ENCODE measurements at places on chromosomes 5 and 9. TPM values are rescaled to one million over a fixed set of nuclear protein-coding genes. Genes with fewer than 3 reads are reported as not detected.

DNA sequence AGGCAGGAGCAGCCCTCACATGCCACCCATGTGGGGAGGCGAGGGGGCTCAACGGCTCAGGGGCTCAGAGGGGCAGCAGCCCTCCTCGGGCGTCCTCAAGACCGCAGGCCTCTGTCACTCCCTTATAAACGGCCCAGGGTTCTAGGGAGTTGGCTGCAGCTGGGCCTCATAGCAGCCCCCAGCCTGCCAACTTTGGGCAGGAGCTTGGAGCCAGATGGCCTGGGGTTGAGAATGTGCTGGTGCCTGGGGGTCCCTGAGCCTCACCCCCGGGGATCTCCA is 51.0 kb upstream of the RNU6ATAC start:
- no peak overlapping the region for H3K4me3 ChIP-seq
- no peaks in the 10 kb centered on the region for H3K27me3 ChIP-seq
- peaks cover 6% of the 10 kb centered on the region for H3K36me3 ChIP-seq
- H3K27ac ChIP-seq, result no peak overlapping the region
- no peak for DNase-seq
- no peaks in the 10 kb centered on the region for H3K4me1 ChIP-seq

- peaks cover 24% of the 10 kb centered on the region for H3K36me3 ChIP-seq
- no peaks in the 10 kb centered on the region for H3K27me3 ChIP-seq
- DNase-seq, result peak; percentile 81
- H3K4me1 ChIP-seq, result peaks cover 51% of the 10 kb centered on the region
- H3K4me3 ChIP-seq, result peak overlapping the region; percentile 57
- H3K27ac ChIP-seq, result peak overlapping the region; percentile 93
Measured at GRCh38 chr9:684941-685340, 156.6 kb upstream of the DMRT1 start.

GRCh38 chr5:143564417-143564816 is 160.9 kb upstream of the NR3C1 start:
- no peak overlapping the region for H3K27ac ChIP-seq
- no peak overlapping the region for H3K4me3 ChIP-seq
- no peak for DNase-seq
- H3K36me3 ChIP-seq, result no peaks in the 10 kb centered on the region
- no peaks in the 10 kb centered on the region for H3K27me3 ChIP-seq

DNA sequence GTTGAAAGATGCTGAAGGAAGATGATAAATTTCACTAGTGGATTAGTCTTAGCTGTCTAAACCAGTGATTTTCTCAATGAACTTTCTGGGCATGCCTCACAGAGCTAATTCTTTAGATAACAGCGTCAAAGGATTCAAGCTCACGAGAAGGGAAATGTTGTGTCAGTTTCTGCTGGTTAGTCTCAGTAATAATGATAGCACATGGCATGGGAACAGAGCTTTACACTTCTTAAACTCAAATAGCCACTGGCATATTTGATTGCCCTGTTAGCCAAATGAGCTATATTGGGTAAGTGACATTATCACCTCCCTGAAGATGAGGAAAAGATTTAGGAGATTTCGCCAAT is 139.3 kb upstream of the NR3C1 start:
- no peaks in the 10 kb centered on the region for H3K27me3 ChIP-seq
- H3K4me1 ChIP-seq, result peaks cover 24% of the 10 kb centered on the region
- DNase-seq, result no peak
- H3K36me3 ChIP-seq, result peaks cover 7% of the 10 kb centered on the region
- no peak overlapping the region for H3K4me3 ChIP-seq

GRCh38 chr5:151038801-151039238 is 18.4 kb downstream of the GPX3 start:
- no peak overlapping the region for H3K27ac ChIP-seq
- DNase-seq, result peak; percentile 49
- H3K4me3 ChIP-seq, result no peak overlapping the region
- peaks cover 97% of the 10 kb centered on the region for H3K36me3 ChIP-seq

DNA sequence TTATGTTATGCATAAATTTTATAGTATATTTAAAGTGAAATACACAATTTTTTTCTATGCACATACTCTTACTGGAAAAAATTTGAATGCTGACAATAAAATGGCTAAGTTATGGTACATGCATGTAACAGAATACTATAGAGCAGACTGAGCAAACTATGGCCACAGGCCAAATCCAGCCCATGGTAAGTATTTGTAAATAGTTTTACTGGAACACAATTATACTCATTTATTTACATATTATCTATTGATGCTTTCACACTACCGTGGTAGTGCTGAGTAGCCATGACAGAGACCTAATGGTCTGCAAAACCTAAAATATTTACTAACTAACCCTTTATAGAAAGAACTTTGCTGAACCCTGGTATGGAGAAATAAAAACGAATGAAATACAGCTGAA is 45.7 kb downstream of the TEX10 start:
- no peak overlapping the region for H3K27ac ChIP-seq
- DNase-seq, result no peak
- peaks cover 6% of the 10 kb centered on the region for H3K4me1 ChIP-seq

DNA sequence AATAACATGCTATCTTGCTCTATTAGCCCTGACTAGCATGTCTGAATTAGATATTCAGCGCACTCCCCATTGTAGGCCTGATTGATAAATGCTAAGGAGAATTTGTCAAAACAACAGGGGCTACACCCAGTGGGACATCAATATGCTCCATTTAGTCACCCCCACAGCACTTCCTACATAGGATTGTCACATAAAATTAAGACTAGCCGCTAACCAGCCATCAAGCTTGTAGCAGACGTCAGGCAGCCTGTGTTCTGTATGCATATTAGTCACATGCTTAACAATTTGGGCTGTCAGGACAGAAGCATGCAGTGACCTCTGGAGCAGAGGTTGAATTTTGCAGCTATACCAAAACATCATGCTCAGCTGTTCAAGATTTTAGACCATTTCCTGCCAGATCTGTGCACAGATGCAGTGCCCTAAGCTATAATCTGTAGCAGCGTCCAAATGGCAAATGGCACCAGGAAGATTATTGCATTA is 197.4 kb upstream of the ISL1 start:
- H3K27me3 ChIP-seq, result peaks cover 26% of the 10 kb centered on the region
- no peaks in the 10 kb centered on the region for H3K36me3 ChIP-seq
- no peaks in the 10 kb centered on the region for H3K4me1 ChIP-seq
- no peak for DNase-seq
- H3K4me3 ChIP-seq, result no peak overlapping the region

- no peak for DNase-seq
- H3K4me3 ChIP-seq, result no peak overlapping the region
- no peak overlapping the region for H3K27ac ChIP-seq
Measured at GRCh38 chr5:7794823-7795222, 56.1 kb downstream of the CFAP90 start.

DNA sequence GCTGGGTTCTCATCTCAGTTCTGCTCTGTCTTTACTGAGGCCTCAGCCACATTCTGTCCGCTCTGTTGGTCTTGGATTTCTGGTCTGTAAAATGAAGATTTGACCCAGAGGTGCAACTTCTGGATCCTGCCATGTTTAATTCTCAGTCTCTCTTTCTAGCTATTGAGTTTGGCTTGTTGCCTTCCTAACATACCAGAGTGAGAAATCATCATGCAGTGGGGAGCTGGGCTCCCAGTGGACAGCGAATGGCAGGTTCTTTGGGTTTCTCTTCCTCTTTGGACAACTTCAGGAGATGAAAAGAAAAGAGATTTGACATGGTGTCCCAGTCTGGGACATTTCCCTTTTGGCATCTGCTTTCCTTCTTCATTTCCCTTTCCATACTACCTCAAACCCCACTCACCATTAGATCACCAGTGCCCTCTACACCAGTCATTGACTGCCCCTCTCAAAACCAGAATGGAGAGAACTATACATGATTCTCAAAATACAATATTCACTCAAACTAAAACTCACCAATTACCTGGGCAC is 334.7 kb downstream of the ACTL7B start:
- no peak overlapping the region for H3K4me3 ChIP-seq
- DNase-seq, result peak; percentile 55
- H3K27ac ChIP-seq, result no peak overlapping the region
- no peaks in the 10 kb centered on the region for H3K27me3 ChIP-seq
- H3K36me3 ChIP-seq, result no peaks in the 10 kb centered on the region
- H3K4me1 ChIP-seq, result peaks cover 9% of the 10 kb centered on the region

GRCh38 chr5:180026320-180026719 is 45.2 kb downstream of the RNF130 start:
- no peak overlapping the region for H3K4me3 ChIP-seq
- no peak overlapping the region for H3K27ac ChIP-seq
- peak; percentile 84 for DNase-seq
- no peaks in the 10 kb centered on the region for H3K27me3 ChIP-seq
- H3K4me1 ChIP-seq, result peaks cover 6% of the 10 kb centered on the region
- peaks cover 8% of the 10 kb centered on the region for H3K36me3 ChIP-seq

DNA sequence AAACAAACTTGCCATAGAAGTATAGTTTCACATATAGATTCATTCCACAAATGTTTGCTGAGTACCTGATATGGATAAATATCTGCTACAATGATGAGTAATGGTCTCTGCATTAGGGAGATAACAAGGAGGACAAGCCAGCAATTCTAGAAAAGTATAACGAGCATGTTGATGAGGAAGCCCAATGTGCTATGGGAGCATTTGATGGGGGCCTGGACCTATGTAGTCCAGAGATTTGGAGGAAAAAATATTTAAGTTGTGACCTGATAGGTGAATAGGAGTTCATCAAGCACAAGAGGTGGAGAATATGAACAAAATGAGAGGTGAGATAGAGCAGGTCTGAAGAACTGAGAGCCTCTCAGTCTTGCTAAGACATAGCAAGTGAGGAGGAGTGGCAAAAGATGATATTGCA is 14.4 kb upstream of the TMEM245 start:
- H3K4me3 ChIP-seq, result no peak overlapping the region
- no peaks in the 10 kb centered on the region for H3K36me3 ChIP-seq
- H3K27ac ChIP-seq, result no peak overlapping the region
- no peaks in the 10 kb centered on the region for H3K27me3 ChIP-seq
- no peak for DNase-seq
- no peaks in the 10 kb centered on the region for H3K4me1 ChIP-seq

- H3K4me1 ChIP-seq, result peaks cover 6% of the 10 kb centered on the region
- no peak overlapping the region for H3K4me3 ChIP-seq
- no peak overlapping the region for H3K27ac ChIP-seq
- peaks cover 55% of the 10 kb centered on the region for H3K36me3 ChIP-seq
Measured at GRCh38 chr5:138824516-138824915, 50.6 kb downstream of the LRRTM2 start.

GRCh38 chr5:130126746-130127145 is 222.5 kb downstream of the CHSY3 start:
- no peak for DNase-seq
- H3K27ac ChIP-seq, result no peak overlapping the region
- H3K4me1 ChIP-seq, result peaks cover 9% of the 10 kb centered on the region
- H3K36me3 ChIP-seq, result no peaks in the 10 kb centered on the region
- no peaks in the 10 kb centered on the region for H3K27me3 ChIP-seq
- H3K4me3 ChIP-seq, result no peak overlapping the region

DNA sequence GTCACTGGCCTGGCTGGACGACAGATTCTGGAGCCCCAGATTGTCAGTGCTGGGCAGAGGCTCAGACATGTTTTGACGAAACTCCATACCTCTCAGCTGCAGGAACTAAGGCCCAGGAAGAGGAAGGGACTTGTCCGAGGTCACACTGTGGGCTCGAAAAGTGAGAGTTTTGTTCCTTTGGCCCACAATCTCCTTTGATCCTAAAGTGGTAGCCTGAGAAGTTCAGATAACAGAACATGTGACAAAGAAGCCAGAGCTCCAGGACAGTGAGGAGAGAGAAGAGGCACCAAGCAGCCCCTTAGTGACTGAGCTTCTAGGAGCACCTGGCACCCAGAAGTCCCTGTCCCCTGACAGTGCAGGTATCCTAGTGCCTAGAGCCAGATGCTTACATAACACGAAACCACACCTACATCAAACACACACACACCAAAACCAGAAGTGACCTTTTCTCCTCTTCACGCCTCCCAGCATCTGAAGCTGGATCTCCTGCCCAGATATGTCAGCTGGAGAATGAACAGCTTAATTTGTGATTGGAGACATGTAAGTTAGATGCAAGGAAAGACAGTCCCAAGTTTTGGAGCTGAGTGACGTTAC is 88.9 kb downstream of the ADRB2 start:
- peaks cover 52% of the 10 kb centered on the region for H3K4me1 ChIP-seq
- no peaks in the 10 kb centered on the region for H3K27me3 ChIP-seq
- H3K36me3 ChIP-seq, result no peaks in the 10 kb centered on the region
- peak overlapping the region; percentile 76 for H3K27ac ChIP-seq

- no peaks in the 10 kb centered on the region for H3K27me3 ChIP-seq
- peaks cover 25% of the 10 kb centered on the region for H3K4me1 ChIP-seq
- DNase-seq, result no peak
- H3K4me3 ChIP-seq, result no peak overlapping the region
- H3K27ac ChIP-seq, result no peak overlapping the region
Measured at GRCh38 chr5:124056326-124056990, 544.5 kb downstream of the CSNK1G3 start.

DNA sequence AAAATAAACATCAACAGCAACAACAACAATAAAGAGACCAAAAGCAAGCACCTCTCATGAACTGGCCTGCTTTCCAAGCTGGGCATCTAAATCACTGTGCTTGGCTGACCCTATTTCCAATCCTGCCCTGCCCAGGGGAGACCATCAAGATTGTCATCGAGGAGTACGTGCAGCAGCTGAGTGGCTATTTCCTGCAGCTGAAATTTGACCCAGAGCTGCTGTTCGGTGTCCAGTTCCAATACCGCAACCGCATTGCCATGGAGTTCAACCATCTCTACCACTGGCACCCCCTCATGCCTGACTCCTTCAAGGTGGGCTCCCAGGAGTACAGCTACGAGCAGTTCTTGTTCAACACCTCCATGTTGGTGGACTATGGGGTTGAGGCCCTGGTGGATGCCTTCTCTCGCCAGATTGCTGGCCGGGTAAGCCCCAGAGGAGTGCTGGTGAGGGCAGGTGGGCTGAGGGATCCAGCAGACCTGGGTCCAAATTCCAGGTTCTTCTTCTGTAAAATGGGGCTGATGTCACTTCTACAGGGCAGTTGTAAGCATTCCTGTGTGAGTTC is 15.6 kb downstream of the PTGS1 start:
- H3K27me3 ChIP-seq, result no peaks in the 10 kb centered on the region
- H3K4me1 ChIP-seq, result peaks cover 28% of the 10 kb centered on the region
- H3K36me3 ChIP-seq, result no peaks in the 10 kb centered on the region
- no peak overlapping the region for H3K27ac ChIP-seq

- peaks cover 91% of the 10 kb centered on the region for H3K27me3 ChIP-seq
- no peak overlapping the region for H3K27ac ChIP-seq
- H3K36me3 ChIP-seq, result no peaks in the 10 kb centered on the region
- DNase-seq, result no peak
- H3K4me3 ChIP-seq, result no peak overlapping the region
- no peaks in the 10 kb centered on the region for H3K4me1 ChIP-seq
Measured at GRCh38 chr5:86866036-86866435, 248.3 kb downstream of the COX7C start.

- H3K27ac ChIP-seq, result peak overlapping the region; percentile 90
- peaks cover 20% of the 10 kb centered on the region for H3K4me1 ChIP-seq
- peak; percentile 47 for DNase-seq
- H3K27me3 ChIP-seq, result no peaks in the 10 kb centered on the region
- H3K4me3 ChIP-seq, result no peak overlapping the region
Measured at GRCh38 chr5:1936901-1937300, 54.2 kb upstream of the IRX4 start.

The BTNL8 gene
- total RNA-seq, result not detected

The UBE2R2 gene
- total RNA-seq, result 33.8 TPM

The PRDM9 gene
- total RNA-seq, result not detected

The TTC16 gene
- 0.19 TPM for total RNA-seq

The DBN1 gene
- total RNA-seq, result 149 TPM

The HBEGF gene
- total RNA-seq, result 55.7 TPM

The PCSK5 gene
- total RNA-seq, result not detected

The PCDHB12 gene
- 2.3 TPM for total RNA-seq

The PIP5K1B gene
- total RNA-seq, result 0.16 TPM

Data from MCF 10A (cell line).